IgD-negative memory B cell (primary cell): ENCODE measurements at places on chromosomes 2 and 18. TPM values are rescaled to one million over a fixed set of nuclear protein-coding genes. Genes with fewer than 3 reads are reported as not detected.

The FIGN gene
- polyA plus RNA-seq, result not detected

The MAL gene
- 10.2 TPM for polyA plus RNA-seq

The ABCG8 gene
- polyA plus RNA-seq, result not detected

The FN1 gene
- polyA plus RNA-seq, result 0.90 TPM

The AKAIN1 gene
- polyA plus RNA-seq, result not detected

The REG3A gene
- polyA plus RNA-seq, result not detected

The HSBP1L1 gene
- polyA plus RNA-seq, result 10.9 TPM

The SPEG gene
- not detected for polyA plus RNA-seq

The INHBB gene
- not detected for polyA plus RNA-seq

The CUL3 gene
- polyA plus RNA-seq, result 31.8 TPM

The DCDC2C gene
- not detected for polyA plus RNA-seq

The FOXI3 gene
- polyA plus RNA-seq, result not detected

The SLC16A14 gene
- 0.49 TPM for polyA plus RNA-seq

The NT5C1B gene
- polyA plus RNA-seq, result 0.55 TPM

The COLEC12 gene
- polyA plus RNA-seq, result not detected

The RSAD2 gene
- polyA plus RNA-seq, result 3.3 TPM

The CNGA3 gene
- not detected for polyA plus RNA-seq

The LIMS3 gene
- polyA plus RNA-seq, result 0.85 TPM

The IL1RN gene
- polyA plus RNA-seq, result not detected

The RIOK3 gene
- 42.0 TPM for polyA plus RNA-seq

The POTEE gene
- polyA plus RNA-seq, result 0.09 TPM

The SERPINB3 gene
- polyA plus RNA-seq, result not detected
